RWPE1 (cell line): ENCODE measurements at places on chromosomes 6 and 20.

- DNase-seq: peak; percentile 93
Measured at GRCh38 chr20:1809131-1809572, 86.1 kb upstream of the SIRPA start.

- DNase-seq: no peak
Measured at GRCh38 chr6:113078791-113079190, 731.7 kb downstream of the RFPL4B start.

GRCh38 chr6:137259349-137259748, 40.2 kb upstream of the IFNGR1 start:
- no peak for DNase-seq

DNA sequence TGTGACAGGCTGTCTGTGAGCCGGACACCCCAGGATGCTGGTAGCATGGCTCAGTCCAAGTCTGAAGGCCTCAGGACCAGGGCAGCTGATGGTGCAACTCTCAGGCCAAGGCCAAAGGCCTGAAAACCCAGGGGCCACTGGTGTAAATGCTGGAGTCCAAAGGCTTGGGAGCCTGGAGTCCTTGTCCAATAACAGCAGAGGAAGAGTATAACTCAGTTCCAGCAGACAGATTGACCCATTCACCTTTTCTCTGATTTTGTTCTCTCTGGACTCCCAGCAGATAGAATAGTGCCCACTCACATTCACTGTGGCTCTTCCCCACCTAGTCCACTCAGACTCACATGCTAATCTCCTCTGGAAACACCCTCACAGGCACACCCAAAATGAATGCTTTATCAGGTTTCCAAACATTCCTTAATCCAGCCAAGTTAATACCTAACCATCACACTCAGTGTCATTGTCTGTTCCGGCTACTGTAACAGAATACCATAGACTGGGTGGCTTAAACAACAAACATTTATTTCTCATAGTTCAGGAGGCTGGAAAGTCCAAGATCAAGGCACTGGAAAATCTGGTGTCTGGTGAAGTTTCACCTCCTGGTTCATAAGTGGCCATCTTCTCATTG, 5.0 kb upstream of the TRAF3IP2 start:
- DNase-seq: no peak

GRCh38 chr6:38011937-38012336, 192.4 kb downstream of the ZFAND3 start:
- DNase-seq: no peak

GRCh38 chr6:134077301-134077700, 24.9 kb upstream of the SLC2A12 start:
- no peak for DNase-seq

- no peak for DNase-seq
Measured at GRCh38 chr20:20407891-20408805, 40.2 kb downstream of the INSM1 start.

DNA sequence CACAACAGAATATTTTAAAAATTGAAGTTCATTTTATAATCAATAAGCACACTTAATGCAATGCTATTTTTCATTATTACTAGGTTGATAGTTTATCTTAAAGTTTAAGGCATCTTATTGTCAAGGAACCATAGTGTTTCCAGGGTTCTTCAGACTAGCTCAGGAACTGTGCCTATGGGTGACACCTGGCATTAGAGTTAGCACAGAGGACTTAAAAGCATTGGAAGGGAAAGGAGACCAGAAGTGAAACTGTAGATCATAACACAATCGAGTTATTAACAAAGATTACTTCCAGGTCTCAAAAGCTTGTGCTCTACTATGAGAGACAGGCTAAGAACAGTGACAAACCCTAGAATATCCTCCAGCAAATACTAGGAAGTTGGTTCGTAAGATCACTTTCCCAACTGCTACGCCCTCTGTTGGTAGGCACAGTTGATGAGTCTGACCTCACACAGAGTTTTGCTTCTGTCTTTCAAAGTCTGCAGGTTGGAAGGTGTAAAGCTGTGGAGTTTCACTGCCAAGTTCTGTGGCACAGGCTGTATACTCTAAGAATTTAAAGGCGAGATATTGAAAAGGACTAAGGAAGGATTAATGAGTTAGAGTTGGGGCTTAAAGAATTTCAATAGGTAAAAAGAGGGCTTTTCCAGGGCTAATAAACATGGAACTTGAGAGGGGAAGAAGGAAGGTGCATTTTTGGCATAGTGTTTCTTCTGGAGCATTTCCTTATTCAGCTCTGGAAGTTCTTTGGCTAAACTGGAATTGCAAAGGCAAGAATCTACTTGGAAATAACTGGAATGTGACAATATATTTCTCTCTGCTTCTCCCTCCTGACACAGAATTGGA, 531.3 kb upstream of the JAG1 start:
- peak; percentile 50 for DNase-seq

DNA sequence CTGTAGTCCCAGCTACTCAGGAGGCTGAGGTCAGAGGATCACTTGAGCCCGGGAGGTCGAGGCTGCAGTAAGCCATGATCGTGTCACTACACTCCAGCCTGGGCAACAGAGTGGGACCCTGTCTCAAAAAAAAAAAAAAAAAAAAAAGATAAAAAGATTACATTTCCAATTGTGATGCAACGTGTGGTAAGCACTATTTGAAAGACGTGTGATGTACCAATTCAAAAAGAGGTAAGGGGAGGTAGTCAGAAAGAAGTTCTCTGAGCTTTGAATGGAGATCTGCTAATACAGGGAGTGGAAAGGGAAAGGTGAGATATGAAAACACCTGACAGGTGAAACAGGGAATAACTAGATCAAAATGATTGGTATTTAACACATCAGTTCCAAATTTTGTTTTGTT, 11.9 kb downstream of the GOPC start:
- DNase-seq: no peak

DNA sequence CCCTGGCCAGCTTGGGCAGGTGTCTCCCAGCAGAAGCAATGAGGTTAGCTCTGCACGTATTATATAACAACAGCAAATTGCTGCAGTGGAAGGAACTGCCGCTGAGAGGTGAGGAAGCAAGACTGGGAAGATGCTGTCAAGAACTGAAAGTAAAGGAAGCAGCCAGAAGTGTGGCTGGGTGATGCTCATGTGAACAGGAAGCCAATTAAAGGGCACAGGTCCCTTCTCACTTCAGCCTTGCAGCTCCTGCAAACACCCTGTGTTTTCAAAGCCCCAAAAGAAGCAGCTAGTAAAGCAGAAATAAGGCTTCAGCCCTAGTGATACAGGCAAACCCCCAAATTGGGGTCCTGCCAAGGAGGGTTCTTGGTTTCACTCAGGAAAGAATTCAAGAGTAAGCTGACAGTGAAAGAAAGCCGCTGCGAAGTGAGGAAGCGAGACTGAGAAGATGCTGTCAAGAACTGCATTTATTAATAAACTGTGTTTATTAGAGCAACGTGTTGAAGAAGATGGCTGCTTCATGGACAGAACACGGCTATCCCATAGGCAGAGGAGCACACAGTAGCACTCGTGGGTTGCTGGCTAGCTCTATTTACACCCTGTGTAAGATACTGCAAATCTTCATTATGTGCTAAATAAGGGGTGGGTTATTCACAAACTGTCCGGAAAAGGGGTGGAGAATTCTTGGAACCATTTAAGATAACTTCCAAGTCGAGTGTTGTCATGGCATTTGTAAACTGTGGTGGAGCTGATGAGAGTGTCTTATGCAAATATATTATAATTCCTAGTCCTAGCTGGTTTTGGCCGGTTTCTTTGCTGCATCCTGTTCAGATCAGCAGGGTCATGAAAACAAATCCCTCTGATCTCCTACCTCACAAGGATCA, 152.2 kb downstream of the LINC00237 start:
- no peak for DNase-seq

DNA sequence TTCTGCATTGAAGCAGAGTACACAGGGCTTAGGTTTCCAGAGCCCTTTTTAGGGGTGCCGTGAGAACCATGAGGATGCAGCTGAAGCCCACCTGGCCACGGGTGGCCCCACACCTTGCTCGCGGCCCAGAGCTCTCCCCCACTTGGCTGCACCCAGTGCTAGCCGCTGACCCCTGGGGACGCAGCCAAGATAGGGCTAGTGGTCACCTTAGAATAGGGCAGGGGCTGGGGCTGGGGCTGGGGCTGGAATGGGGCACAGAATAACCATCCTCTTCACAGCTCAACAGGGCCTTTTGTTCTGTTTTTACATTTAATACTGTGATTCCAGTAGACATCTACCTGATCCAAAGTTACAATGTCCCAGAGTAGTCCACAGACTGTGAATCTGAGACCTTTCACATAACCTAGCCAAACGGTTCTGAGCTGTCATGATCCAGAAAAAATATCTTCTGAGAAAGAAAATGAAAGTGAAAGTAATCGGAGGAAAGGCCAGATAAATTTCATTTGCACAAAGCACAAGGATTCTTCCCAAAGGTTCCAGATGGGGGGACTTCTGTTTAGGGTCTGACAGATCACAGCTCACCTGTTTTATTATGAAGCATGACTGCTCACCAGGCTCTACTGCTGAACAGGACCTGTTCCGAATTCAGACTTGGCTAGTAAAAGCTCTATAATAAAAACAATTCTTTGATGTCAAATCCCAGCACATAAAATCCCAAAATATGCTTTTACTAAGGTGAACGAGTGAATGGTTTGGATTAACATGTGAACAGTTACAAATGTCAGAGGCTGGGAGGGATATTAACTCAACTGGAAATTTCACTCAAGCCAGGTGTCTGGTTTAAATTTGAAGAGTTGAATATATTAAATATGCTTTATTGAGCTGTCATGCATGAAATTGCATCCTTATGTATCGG, 401.9 kb downstream of the THBS2 start:
- DNase-seq: no peak

DNA sequence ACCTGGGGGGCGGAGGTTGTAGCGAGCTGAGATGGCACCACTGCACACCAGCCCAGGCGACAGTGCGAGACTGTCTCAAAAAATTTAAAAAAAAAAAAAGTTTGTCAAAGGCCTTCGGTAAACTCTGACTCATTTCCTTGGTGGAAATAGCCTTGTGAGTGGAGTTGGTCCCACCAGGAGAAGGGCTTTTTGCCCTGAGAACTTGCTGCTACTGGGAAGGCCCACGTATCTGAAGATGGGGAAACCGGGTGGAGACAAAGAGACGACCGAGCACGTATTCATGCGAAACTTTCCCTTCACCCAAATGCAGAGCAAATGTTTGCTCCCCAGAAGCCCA, 51.7 kb downstream of the SLC22A23 start:
- DNase-seq: no peak

DNA sequence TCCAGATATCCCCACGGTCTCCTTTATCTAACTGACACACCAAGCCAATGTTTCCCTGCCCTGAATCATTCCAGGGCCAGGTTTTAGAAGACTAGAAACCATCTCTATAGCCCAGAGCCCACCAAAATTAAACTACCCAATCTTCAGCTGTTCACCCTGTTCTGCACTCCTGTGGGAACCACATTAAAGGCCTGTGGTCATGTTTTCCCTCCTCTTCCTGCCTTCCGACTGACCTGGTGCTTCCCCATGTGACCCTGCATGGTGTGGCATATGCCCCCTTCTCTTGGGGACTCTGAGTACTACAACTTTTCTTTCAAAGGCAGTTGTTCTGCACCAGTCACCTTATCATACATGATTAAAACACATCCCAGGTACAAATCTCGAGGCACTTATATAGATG, 155.0 kb downstream of the TMEM200A start:
- no peak for DNase-seq

- DNase-seq: peak; percentile 27
Measured at GRCh38 chr6:11363881-11364576, 131.6 kb upstream of the NEDD9 start.

- no peak for DNase-seq
Measured at GRCh38 chr6:138795809-138796603, at the start of gene ECT2L. Gene ECT2L, plus strand, starts transcription at chr6:138796087. Its CDS starts 17,188 bp downstream, at chr6:138813275.

DNA sequence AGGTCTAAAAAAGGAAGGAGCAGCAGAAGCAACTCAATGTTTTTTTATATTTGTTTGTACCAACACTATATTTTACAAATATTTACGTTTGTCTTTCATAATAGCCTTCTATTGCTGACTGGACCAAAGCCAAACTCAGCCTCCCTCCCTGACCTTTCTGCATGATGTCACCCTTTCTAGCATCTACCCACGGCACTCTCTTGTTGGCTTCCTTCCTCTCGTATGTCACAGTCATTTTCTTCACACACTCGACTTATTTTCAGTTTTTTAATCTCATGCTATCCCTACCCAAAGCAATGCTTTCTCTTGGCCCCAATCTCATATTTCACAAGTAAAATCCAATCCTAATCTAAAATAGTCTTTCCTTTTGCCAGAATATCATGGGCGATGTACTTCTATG, 16.3 kb upstream of the FAM8A1 start:
- DNase-seq: no peak

- DNase-seq: no peak
Measured at GRCh38 chr6:40809627-40810026, 222.5 kb upstream of the LRFN2 start.

DNA sequence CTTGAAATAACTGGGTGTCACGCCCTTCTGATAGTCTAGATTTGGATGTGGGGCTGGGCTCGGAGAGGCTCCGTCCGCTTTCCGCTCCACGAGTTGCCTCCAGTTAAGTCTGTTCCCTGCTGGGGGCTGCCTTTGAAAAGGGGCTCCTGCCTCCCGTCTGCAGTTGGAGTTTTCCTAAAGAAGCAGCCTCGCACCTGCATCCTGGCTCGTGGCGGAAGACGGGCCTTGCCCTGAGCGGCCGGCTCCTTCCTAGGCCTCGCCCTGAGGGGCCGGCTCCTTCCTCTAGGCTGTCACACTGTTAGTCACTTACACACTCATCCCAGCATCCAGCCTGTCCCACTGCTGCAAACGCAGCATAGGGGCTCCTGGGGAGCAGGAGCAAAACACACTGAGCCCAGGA, 74.4 kb downstream of the SMOC2 start:
- no peak for DNase-seq

DNA sequence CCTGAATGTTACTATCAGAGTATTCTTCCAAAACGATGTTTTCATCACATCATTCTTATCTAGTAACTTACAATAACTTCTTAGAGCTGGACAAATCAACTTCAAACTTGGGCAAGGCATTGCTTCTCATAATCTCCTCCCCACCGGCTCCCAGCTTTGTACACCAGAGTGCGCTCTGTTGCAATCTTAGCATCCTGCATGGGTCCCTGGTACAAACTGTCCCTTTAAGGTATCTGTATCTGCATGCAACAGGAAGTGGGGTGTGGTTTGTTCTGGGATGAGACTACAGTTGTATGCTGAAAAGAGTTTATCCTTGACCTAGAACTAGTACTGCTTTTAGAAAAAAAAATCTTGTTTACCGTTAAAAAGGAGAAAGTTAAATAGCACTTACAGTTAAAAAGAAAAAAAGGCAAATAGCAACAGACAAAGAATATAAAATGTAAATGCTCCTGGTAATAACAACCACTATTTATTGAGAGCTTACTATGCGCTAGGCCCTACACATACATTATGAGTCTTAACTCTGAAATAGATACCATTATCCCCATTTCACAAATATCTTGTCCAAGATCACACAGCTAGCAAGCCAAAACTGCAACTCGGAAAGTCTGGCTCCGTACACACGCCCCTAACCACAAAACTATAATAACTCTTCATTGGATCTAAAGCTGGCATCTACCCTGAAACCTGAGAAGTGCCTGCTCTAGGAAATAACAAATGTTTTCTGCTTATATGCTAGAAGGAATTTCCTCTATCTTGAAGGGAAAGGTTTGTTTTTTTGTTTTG, 9.8 kb upstream of the HECA start:
- peak; percentile 55 for DNase-seq

GRCh38 chr6:31121131-31121790, 1.0 kb upstream of the CDSN start:
- no peak for DNase-seq
